Vagina (tissue), 2 donors: ENCODE measurements at places on chromosomes 5 and 9.

- peaks cover 12% of the 10 kb centered on the region for H3K4me1 ChIP-seq
- H3K36me3 ChIP-seq: no peaks in the 10 kb centered on the region
Measured at GRCh38 chr5:100647461-100648230, 112.5 kb downstream of the FAM174A start.

GRCh38 chr5:158824241-158824882, 275.4 kb downstream of the EBF1 start:
- no peak overlapping the region for H3K4me3 ChIP-seq
- no peak overlapping the region for H3K27ac ChIP-seq
- H3K27me3 ChIP-seq: no peaks in the 10 kb centered on the region
- H3K4me1 ChIP-seq: no peaks in the 10 kb centered on the region
- H3K36me3 ChIP-seq: no peaks in the 10 kb centered on the region
- DNase-seq: no peak

GRCh38 chr9:4581035-4581760, 80.9 kb upstream of the PLPP6 start:
- no peaks in the 10 kb centered on the region for H3K27me3 ChIP-seq
- no peaks in the 10 kb centered on the region for H3K36me3 ChIP-seq
- H3K27ac ChIP-seq: no peak overlapping the region
- no peak overlapping the region for H3K4me3 ChIP-seq

GRCh38 chr5:83740741-83741140, 20.1 kb upstream of the HAPLN1 start:
- no peak overlapping the region for H3K27ac ChIP-seq
- H3K27me3 ChIP-seq: no peaks in the 10 kb centered on the region
- H3K36me3 ChIP-seq: no peaks in the 10 kb centered on the region
- H3K4me3 ChIP-seq: no peak overlapping the region
- no peaks in the 10 kb centered on the region for H3K4me1 ChIP-seq
